Keratinocyte (primary cell): ENCODE measurements at places on chromosomes 5 and 9.

DNA sequence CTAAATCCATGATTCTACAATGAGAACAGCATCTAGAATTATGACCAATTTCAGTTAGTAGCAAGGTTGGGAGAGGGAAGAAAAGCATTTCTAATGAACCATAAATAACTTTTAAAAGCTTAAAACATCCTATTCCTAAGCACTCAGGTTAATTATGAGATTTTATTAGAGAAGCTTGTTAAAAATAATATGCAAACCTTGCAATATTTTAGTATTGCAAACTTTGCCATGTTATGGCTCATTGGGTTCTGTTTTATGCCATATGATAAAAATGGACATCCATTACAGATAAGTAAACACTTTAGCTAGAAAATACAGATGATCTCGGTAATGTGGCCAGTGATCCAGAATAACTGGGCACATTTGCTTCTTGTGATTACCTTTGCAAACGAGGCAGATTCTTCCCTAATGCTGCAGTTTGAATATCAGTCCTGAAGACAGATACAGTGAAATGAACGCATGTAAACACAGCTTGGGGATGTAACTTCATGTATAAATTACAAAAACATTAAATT, 447.0 kb downstream of the PLK2 start:
- DNase-seq: no peak

GRCh38 chr9:18544456-18544855, 70.5 kb downstream of the ADAMTSL1 start:
- DNase-seq: peak; percentile 1

DNA sequence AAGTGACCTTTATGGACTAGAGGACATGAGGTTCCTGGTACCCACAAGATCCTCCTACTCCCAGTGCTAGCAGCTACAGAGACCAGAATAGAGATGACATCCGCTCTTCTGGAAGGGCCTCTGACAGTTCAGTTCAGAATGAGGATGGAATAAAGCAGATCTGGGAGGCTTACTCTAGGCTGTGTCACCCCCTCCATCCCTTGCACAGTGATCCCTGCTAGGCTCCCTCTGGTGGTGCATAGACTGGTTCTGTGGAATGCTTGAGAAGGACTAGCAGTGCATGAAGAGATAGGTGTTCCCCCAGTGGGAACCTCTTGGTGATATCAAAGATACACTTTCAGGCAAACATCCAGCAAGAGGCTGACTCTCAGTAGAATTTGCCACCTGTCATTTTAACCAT, 83.0 kb downstream of the NPR3 start:
- DNase-seq: no peak

DNA sequence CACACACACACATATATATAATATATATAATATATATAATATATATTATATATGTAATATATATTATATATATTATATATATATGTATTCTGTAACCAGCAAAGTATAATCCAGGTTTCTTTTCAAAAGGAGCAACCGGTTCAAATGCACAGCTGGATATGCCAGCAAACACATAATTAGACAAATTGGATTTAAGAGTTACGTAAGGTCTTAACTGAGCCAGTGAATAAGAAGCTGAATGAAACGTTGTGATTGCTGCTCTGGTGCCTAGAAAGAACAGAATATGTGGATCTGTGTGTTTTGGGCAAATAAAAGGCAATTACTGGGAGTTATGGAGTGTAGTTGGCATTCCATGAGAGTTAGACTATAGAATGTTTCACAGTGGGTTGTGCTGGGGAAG, 178.1 kb downstream of the SLF1 start:
- DNase-seq: no peak

DNA sequence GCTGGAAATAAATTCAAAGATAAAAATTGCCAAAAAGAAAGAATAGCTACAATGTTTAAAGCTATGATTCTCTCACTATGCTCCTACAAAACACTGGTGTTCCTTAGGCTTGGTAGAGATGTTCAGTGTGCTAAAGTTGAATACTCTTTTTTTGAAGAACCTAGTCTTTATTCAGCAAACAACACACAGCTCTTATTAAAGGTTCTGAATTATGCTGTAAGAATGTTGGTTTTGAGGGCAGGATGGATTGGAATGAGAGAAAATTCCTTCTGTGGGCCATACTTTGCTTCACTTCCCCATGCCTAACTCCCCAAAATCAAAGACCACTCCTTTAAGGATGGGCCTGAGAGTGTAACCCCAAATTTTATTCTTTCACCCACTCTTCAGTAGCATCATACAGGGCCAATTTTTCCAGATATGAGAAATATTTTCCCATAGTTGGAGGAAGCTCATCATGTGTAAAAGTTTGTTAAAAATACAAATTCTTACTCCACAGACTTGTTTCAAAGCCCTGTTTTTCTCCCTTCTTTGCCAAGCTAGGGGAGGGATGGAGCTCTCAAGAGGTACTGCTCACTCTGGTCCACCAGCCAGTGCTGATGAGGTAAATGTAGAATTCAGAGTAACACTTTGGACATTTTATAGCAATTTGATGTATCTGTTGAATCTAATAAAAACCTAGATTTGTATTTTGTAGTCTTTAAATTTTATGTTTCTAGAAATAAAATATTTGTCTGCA, 99.3 kb downstream of the GDNF start:
- no peak for DNase-seq

DNA sequence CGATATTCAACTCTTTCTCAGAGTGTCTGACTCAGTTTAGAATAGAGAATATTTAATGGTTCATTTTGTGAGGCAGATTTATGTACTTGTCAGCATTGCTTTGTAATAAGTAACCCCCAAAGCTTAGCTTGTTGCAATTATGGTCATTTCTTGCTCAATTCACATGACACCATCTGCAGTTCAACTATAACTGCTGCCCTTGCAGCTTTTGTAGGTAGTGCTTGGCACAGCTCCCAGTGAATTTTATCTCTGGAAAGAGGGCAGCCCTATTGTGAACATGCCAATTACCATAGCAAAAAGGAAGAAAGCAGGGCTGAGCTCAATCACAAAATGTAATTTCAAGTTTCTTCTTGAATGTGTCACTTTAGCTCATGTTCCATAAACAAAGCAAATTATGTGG, 1587.7 kb upstream of the ACO1 start:
- DNase-seq: no peak

- no peak for DNase-seq
Observed at GRCh38 chr5:122415030-122415800, 103.2 kb downstream of the SNCAIP start.

GRCh38 chr9:93636667-93637066, 60.3 kb downstream of the PHF2 start:
- DNase-seq: no peak

DNA sequence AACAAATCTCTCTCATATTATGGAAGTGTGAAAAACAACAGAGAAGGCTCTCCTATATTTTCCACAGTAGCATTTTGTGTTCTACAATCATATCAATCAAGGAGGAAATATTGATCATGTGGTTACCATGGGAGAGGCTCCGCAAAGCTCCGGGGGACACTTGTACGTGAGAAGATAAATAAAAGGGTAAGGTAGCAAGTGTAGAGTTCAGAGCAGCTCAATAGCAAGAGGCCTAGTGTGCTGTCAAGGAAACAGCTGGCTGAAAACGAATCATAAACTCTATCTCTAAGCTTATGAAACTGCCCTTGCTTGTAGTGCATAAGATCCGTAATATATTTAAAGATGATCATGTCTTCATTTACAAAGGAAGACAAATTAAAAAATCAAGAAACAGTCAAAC, 57.5 kb downstream of the CDH18 start:
- no peak for DNase-seq

- no peak for DNase-seq
Observed at GRCh38 chr5:56155992-56156584, 77.0 kb downstream of the ANKRD55 start.

DNA sequence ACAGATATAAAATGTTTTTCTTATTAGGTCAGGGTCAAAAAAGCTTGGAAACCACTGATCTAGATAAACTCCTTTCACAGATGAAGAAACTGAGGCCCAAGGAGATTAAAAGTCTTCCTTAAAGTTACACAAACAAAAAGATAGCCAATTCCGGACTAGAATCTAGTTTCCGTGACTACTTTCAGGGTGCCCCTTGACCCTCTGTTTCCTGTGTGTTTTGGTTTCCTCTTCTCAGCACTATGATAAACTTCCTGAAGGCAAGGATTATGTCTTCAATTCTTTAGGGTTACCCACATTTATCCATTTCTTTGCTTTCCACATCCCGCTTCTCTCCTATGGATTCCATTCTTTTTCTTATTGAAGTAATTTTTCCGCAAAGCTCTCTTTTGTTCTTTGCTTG, 83.1 kb downstream of the ADAMTS12 start:
- DNase-seq: no peak

DNA sequence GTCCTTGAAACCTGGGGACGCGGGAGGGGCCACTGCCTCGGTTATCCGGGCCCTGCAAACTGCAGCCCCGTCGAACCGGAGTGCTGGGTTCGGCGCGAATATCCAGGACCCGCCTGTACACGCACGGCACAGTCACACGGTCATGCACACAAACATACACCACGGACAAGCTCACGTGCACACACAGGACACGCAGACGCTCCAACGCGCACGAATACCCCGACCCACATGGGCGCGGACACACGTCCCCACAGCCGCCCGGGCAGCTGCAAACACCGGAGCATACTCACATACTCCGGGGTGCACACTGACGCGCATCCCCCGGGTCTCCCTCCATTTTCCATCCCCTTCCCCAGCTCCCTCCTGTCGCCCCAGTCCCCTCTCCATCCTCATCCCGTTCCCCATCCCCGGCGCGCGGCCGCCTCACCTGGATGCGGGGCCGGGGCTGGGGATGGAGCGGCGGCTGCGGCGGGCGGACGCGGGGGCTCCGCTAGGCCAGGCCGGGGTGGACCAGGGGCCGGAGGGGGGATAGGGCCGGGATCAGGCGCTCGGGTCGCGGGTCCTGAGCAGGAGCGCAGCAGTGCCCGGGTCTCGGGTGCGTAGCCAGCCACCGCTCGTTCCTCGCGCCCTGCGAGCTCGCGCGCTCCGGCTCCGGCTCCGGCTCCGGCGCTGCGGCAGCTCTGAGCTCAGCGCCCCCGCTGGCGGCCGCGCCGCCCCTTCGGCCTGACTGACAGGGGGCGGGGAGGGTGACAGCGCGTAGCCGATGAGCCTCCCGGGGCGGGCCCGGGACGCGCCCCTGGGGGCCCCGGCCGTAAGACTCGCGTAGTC, at the start of the genes EIF4E1B and SNCB:
EIF4E1B (plus strand) TSS at position 823 of the 828 bp plus-strand sequence. CDS start 12,113 bp downstream, outside the sequence.
SNCB (minus strand) TSS at position 682 of the 828 bp plus-strand sequence. CDS start 880 bp downstream, outside the sequence.
- no peak for DNase-seq

DNA sequence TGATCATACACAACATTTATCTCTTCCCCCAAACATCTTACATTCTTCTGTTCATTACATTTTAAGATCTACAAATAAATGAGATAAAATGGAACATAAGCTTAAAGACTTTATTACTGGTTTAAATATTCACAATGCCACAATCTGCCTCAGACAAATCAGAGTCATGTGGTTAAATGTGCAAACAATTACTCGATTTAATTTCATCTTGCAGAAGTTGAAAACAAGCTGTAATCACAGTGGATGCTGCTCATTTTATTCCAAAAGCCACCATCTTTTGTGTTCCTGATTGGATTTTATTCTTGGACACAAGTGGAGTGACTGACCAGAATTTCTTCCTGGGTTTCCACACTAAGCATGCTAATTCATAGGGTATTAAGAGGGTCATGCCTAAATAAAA, 33.2 kb downstream of the SPOCK1 start:
- DNase-seq: no peak

DNA sequence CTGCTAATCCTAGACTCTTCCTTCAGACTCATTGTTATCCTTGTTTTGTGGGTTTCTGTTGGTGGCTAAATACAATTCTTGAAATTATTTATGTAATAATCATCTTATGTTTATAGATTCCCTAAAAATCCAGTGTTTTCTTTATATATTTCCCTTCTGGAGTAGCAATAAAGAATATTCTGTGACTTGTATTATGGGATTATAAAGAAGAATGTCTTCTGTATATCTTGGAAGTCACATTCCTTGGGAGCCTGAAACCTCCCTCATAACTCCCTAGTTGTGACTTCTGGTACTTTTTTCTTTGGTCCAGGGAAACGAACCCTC, 356.1 kb downstream of the TMEM167A start:
- no peak for DNase-seq
